ENCODE measurements at places on chromosomes 6 and 20. TPM values are rescaled to one million over a fixed set of nuclear protein-coding genes. Genes with fewer than 3 reads are reported as not detected.

The MRAP2 gene
- total RNA-seq: 2.7 TPM

The ULBP2 gene
- 0.23 TPM for total RNA-seq

The TLDC2 gene
- total RNA-seq: 0.29 TPM

The TSPO2 gene
- total RNA-seq: not detected

The C6orf141 gene
- 6.5 TPM for total RNA-seq

The CLPSL2 gene
- total RNA-seq: not detected

The VPS52 gene
- 69.6 TPM for total RNA-seq

GRCh38 chr6:95274686-95275235 is 302.6 kb upstream of the MANEA start:
- no peak for DNase-seq

- DNase-seq: no peak
Observed at GRCh38 chr6:135210632-135211305, 29.7 kb downstream of the MYB start.

GRCh38 chr6:41545247-41545702 is 906 bp upstream of the FOXP4 start:
- no peak for DNase-seq

GRCh38 chr6:111592726-111593511 is 12.8 kb downstream of the TRAF3IP2 start:
- DNase-seq: no peak

DNA sequence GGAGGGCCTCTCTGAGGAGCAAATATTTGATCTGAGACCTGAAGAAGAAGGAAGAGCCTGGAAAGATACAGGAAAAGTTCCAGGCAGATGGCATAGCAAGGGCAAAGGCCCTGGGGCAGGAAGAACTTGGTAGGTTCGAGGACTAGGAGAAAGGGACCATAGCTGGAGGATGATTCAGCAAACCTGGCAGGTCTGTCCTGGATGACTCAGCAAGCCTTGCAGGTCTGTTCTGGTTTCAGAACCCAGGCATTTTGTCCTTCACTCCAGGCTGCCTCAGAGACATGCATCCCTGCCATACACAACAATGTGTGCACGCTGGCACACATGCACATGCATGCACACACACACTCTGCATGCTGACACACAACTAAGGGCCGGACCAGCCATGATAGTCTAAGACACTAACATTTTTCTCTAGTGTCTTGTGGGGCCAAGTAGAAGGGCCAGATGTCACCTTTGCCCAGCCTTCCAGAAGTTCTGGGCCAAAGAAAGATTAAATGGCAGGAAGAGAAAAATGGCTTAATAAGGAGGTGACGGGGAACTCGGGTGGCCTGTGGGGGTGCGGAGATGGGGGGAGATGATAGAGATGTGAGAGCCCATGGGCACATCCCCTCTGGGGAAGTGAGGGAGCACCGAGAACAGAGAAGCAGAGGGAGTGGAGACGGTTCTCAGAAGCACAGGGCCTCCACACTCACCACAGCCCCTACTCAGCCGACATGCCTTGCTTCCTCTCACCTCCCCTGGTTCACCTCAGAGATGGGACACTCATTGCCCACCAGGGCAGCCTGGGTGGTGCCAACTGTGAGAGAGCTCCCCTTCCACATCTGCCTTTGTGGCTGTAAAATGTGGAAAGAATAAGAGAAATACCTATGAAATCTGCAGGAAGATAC is 15.4 kb upstream of the TRIB3 start:
- no peak for DNase-seq

DNA sequence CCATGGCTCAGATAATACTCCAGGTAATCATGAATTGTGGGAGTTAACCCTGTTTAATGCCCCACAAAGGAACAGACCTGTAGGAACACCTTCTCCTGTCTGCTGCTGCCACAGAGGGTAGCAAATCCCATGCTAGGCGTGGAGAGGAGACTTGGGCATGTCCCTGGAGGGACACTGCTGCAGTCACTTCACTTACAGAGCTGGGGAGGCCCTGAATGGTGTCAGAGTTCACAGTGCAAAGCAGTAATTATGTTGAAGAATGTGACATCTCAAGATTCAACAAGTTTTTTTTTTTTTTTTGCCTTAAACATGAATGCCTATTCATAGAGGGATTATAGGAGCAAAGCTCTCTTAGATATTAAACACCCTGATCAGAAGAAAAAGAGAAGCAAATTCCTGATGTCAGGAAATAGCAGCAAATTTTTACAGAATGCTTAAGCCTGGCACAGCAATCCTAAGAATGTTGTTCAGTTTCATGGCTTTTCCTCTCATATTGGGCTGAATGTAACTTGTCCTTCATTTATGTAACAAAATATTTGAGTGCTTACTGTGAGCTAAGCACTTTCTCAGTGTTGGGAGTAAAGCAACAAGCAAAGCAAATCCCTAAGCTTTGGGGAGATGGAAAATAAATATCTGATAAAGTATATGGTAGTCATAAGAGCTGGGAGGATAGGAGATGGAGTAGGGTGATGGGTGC is 45.0 kb downstream of the CARMIL1 start:
- DNase-seq: no peak

GRCh38 chr6:21271428-21272155 is 322.0 kb upstream of the SOX4 start:
- no peak for DNase-seq

DNA sequence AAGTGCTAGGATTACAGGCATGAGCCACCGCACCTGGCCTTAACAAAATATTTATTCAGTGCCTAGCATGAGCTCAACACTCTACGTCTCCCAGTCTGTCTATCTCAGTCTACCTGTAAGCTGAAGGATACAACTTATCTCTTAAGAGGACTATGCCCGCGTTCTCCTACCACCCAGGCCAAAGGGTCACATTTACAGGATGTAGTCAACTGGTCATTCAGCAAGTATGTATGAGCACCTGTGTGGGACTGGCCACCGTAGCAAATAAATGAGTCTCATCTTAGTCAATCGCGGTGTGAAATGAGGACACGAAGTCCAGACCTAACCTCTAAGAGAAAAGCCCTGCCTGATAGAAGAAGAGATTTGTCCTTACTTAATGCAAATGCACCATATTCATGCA is 49.9 kb downstream of the MUC22 start:
- no peak for DNase-seq

DNA sequence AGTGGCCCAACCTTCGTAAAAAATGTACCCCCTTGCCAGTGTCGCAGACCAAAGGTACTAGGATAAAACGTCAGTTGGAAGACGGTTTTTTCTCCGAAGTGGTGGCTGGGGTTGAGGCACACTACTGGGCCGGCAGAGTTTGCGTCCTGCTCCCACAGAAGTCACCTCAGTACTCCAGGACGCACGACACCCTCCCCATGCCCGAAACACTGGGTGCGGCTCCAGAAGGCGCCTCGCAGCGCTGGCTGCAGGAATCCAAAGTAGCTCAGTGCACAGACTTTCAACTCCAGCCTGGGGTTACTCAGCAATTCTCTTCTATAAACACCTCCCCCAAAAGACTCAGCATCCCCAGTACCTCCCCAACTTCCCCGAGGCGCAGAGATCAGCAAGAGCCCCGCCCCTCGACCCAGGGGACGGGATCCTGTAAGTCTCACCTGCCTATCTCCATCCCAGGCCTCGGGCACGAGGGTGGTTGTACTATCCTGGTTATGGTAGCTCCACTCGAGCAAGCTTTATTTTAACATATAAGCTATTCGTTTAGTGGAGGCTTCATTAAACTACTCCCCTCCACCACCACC is 88.2 kb downstream of the ZFP64 start:
- no peak for DNase-seq

- no peak for DNase-seq
Observed at GRCh38 chr6:92329208-92329847, 1090.0 kb downstream of the EPHA7 start.

GRCh38 chr20:9514461-9515213 is at the start of gene LAMP5:
Gene LAMP5, plus strand, starts transcription at chr20:9514590. Its CDS starts 263 bp downstream, at chr20:9514853.
- peak; percentile 57 for DNase-seq
